ENCODE measurements at places on chromosomes 16 and 17.

GRCh38 chr17:3888343-3889171 is 4.3 kb downstream of the CAMKK1 start:
- no peak for DNase-seq

GRCh38 chr17:34639706-34640425 is 60.5 kb downstream of the TMEM132E start:
- DNase-seq: no peak

- DNase-seq: no peak
Observed at GRCh38 chr16:5706211-5706610, 608.6 kb upstream of the EEF2KMT start.

GRCh38 chr17:13355054-13355453 is 246.7 kb downstream of the HS3ST3A1 start:
- no peak for DNase-seq

DNA sequence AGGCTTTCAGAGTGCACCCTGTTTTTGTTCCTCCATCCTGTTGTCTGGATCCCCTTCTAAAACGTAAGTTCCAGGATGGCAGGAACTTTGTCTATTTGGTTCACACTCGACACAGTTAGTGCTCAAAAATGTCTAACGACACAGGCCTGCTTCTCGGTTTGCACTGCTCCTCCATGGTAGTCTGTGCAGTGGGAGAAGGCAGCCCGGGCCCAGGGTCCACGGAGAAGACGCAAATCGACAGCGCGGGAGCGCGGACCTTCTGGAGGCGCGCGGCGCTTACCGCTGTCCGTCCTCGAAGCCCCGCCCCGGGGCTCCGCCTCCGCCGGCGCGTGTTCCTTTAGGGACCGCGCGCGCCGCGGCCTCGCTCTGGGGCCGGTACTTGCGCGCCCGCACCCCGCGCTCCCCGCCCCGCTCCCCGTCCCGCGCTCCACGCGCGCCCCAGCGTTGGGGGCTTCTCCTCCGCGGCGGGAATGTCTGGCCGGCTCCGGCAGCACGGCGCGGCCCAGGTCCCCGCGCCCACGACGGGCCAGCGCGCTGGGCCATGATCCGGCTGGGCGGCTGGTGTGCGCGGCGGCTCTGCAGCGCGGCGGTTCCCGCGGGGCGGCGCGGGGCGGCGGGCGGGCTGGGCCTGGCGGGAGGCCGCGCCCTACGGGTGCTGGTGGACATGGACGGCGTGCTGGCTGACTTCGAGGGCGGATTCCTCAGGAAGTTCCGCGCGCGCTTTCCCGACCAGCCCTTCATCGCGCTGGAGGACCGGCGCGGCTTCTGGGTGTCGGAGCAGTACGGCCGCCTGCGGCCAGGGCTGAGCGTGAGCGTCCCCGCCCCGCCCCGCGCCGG is at the start of gene NT5M:
Gene NT5M (plus strand): TSS at position 364 of the 837 bp plus-strand sequence. CDS start 178 bp downstream, at position 542.
- DNase-seq: peak; percentile 87

GRCh38 chr16:15972046-15972868 is 22.8 kb downstream of the ABCC1 start:
- no peak for DNase-seq

DNA sequence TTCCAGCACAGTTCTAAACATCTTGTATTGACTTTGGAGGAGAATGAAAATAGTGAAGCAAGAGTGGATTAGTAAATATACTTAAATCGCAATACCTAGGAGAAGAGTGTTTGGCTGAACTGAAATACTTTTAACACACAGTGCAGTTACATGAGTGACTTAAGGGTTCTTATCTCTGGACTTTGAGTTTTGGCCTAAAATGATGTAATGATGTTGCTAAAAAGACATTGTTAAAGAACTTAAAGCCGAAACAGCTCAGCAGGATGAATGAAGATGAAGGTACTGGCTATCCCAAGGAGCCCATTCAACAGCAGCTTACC is 28.1 kb downstream of the PMP22 start:
- no peak for DNase-seq

DNA sequence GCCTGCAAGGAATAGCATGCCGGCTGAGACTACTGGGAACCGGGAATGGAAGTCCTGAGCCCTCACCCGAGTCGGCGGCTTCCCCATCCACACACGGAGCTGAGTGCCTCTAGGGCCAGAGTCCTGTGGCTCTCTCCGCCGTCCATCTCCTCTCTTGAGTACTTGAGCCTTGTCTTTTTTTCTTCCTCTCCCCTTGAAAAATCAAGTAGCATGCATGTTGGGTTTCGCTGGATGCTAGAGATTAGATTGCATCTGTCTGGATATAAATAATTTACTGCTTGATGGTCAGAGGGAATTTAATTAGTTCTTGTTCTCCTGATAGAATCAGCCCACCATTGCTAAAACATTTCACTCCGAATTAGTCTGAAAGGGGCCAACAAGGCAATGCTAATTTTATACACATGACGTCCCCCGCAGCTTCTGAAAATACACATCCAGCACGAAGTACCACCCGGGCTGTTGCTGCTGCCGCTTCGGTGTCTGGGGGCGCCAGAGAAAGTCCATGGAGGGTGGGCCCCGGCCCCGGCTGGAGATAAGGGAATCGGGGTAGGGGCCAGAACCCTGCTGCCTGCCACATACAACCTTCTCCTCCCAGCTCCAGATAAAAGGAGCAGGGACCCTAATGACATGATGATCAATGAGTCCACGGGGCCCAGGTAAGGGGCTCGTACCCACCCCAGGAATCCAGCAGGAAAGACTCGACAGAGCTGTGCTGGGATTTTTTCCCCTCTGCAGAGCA is 48.5 kb downstream of the RBFOX3 start:
- DNase-seq: no peak

GRCh38 chr16:3606441-3606840 is 5.0 kb downstream of the SLX4 start:
- no peak for DNase-seq

- DNase-seq: no peak
Observed at GRCh38 chr16:49129935-49130334, 151.7 kb downstream of the CBLN1 start.

DNA sequence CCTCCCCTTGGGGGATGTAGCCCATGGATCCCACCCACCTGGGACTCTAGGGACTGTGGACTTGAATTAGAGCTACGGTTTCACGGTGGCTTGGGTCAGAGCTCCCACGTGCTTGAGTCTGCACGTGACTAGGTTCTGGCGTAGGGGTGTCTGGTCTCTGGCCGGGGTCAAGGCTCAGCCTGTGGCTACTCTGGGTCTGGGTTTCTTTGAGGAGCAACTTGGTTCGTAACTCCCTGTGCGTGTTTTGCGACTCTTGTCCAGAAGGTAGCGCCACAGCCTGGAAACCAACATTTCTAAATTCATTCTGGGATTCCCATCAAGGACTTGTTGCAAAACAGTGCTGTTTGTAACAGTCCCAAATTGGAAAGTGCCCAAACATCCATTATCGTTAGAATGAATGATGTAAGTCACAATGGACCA is 470 bp upstream of the GGT6 start:
- DNase-seq: no peak

DNA sequence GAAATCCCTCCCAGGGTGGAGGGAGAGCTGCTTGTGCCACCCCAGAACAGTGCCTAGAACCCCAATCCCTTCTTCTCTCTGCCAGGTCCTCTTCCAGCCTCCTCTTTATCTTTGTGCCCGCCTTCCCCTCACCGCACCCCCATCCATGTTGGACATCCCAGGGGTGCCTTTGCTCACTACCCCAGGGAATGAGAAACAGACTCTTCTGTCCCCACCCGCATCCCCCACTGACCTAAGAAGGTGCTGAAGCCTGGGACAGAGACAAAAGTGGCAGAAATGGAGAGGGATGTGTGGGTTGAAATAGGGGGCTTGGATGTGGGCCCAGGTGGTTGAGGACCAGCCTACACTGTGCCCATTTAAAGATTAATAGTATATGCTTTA is 17.0 kb downstream of the ALOX15B start:
- no peak for DNase-seq

DNA sequence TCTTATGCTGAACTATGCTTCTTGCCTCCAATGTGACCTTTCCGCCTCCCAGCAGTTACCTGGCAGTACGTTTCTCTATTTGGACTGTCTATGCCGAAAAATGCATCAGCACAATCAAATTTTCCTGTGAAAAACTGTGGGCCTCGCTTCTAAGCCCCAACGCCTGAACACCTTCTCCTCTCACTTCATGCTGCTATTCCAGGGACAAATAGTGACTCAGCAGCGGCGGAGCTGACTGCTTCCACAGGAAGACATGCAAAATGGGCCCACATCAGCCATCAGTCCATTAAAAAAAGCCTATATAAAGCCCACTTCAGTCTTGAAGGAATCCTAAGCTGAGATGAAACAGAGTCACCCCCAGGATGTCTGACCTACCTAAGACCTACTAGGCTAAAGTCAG is 10.5 kb upstream of the PIP4K2B start:
- DNase-seq: no peak

DNA sequence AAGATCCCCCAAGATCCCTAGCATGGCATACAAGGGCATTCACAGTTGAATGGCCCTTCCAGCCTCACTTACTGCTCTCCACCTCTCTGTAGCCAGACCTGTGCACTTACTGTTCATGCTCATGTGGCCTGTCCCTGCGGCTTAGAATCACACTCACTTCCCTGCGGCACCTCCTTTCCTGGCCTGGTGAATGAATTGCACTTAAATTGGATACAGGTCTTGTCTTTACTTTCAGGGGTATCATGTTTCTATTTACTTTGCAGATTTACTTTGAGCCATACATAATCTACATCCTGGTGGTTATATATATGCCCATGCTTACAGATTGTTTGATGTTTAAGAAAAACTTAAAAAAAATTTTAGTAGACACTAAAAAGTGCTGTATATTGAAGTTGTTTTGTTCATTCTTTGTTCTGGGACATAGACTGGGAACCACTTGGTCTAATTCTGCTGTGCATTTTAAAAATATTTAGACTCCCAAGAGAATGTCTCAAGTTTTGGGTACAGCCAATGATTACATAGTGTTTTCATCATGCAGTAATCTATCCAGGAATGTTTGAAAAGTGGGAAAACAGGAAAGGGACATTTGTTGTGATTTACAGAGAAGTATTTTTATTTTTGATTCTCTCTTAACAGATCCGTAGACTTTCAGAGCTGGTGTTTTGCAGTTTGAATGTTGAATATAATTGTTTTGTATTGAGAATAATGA is 63.9 kb downstream of the NUP88 start:
- DNase-seq: no peak

- DNase-seq: no peak
Observed at GRCh38 chr17:64064331-64064730, 43.9 kb upstream of the ICAM2 start.

- DNase-seq: no peak
Observed at GRCh38 chr17:83154311-83155127, 75.1 kb downstream of the METRNL start.

DNA sequence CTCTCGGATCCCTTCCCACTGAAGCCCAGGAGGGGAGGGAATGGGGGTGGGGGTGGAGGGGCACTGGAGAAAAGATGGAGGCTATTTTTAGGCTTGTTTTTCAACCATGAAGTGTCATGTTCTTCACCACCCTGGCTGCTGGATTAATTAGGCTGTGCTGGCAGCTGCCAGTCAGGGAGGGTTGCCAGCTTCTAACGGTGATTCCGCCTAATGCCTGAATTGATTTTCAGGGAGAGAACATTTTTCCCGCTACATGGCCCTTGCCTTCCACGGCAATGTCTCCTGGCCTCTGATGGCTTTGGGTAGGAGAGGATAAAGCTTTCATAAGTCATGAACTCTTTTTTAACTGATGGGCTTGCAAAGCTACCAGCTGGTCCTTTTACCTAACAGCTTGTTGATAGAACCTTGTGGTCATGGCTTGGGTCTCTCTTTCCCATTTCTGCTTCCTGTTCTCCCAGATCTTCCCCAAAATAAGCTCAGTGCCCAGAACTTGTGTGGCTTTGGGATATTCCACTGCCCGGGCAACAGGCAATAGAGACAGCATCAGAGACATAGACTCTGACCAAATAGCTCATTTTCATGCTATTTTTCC is 167.4 kb downstream of the PITPNC1 start:
- no peak for DNase-seq

DNA sequence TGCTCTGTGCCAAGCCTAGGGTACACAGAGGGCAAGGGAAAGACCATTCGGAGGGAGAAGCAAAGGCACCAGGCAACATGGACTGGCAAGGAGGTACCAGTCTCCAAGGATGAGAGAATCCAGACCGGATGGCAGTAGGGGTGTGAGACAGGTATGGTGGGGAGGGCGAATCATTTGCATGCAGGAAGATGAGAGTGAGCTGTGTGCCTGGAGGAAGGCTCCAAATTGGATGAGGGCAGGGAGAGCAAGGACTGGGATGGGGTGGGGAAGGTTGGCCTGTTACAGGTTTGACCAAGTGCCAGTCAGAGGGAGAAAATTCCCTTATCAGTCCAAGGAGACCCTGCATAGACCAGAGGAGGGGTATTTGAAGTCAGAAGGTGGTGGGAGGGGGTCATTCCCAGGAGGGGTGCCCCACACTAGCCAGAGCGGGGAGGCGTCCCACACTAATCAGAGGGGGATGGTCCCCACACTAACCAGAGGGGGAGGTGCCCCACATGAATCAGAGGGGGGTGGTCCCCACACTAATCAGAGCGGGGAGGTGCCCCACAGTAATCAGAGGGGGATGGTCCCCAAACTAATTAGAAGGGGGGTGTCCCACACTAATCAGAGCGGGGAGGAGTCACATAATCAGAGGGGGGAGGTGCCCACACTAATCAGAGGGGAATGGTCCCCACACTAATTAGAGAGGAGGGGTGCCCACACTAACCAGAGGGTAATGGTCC is 737 bp downstream of the CANT1 start:
- no peak for DNase-seq

- no peak for DNase-seq
Observed at GRCh38 chr17:11944587-11944986, 52.7 kb downstream of the ZNF18 start.

GRCh38 chr17:10073941-10074340 is 124.5 kb downstream of the GAS7 start:
- DNase-seq: no peak

DNA sequence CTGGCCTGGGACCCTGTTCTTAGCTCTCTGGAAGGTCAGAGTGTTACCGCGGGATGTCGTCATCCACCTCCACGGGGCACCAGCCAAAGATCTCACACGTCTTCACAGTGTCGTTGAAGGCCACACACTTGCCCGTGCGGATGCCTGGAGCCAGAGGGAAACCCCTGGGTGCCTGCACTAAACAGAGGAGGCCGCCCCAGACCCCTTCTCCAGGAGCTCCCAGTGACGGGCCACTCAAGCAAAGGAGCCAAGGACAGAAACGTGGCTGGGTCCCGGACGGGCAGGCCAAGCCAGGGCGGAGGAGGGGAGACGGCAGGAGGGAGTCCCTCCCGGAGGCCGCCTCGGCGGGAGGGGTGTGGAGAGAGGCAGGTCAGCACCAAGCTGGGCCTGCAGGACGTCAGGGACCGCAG is 11.0 kb upstream of the CAMKK1 start:
- no peak for DNase-seq

DNA sequence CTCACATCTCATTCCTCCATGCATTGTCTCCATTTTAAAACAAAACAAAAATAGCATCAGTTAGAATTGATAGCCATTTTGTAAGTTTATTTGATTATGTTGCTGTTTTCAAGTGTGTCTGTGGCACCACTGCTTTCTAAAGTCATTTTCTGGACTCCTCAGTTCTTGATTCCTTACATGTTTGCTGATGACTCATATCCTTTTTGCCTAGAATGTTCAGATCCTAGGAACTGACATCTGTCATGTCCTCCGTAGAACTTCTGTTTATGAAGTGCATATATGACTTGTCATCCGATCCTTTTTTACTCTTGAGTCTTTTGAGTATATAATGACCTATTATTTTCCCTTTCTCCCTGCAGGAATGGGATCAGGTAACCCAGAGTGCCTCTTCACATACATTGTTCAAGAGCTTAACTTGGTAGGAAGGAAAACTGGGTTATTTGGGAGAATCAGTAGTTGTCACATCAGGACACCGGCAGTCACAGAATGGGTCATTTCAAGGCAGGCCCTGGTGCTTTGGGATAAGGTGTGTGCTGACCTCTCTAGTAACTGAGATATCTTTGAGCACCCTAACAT is 69.2 kb downstream of the MAP2K4 start:
- DNase-seq: no peak

All from HAP-1 (cell line).